ENCODE measurements at places on chromosomes 3 and 15.

DNA sequence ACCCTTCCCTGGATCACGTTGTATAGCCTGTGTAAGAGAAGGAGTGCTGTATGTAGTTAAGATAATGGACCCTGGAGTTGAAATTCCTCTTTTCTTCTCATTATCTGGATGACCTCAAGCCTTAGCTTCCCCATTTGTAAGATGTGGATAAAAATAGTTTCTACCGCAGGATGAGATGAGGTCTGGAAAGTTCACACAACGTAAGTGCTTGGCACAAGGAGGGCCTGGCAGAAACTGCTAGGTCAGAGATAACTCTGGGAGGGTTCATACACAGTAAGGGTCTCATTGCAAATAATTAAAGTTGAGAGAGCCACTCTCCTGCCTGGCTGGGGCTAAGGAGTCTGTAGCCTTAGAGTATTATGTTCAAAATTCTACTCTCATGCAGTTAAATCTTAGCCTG lies 214.4 kb downstream of the LRTM1 start:
- DNase-seq = no peak

DNA sequence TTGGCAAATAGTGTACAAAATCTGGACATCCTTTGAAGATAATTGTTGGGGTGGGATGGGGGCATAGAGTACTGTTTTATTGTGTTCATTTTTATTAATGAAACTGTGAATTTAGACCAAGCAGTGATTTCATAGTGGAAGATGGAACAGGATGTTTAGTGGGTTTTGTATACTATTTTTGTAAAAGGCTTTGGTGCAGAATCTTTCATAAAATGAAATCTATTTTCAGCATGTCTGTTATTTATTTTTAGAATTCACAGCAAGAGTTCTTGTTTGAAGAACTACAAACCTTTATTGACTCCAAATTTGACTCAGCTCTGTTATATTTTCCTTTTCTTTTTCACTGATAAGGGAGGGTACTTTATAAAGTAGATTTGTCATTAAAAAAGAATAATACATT lies 145.4 kb downstream of the AKAP13 start:
- no peak for DNase-seq

- no peak for DNase-seq
These were observed 42.1 kb upstream of the TASOR start for GRCh38 chr3:56725175-56725574.

- no peak for DNase-seq
These were observed 141.9 kb downstream of the BBX start for GRCh38 chr3:107664614-107665013.
